ENCODE measurements at places on chromosomes 7 and 10.

- no peak for DNase-seq
Measured at GRCh38 chr7:109094-109493, 83.3 kb upstream of the FAM20C start.

DNA sequence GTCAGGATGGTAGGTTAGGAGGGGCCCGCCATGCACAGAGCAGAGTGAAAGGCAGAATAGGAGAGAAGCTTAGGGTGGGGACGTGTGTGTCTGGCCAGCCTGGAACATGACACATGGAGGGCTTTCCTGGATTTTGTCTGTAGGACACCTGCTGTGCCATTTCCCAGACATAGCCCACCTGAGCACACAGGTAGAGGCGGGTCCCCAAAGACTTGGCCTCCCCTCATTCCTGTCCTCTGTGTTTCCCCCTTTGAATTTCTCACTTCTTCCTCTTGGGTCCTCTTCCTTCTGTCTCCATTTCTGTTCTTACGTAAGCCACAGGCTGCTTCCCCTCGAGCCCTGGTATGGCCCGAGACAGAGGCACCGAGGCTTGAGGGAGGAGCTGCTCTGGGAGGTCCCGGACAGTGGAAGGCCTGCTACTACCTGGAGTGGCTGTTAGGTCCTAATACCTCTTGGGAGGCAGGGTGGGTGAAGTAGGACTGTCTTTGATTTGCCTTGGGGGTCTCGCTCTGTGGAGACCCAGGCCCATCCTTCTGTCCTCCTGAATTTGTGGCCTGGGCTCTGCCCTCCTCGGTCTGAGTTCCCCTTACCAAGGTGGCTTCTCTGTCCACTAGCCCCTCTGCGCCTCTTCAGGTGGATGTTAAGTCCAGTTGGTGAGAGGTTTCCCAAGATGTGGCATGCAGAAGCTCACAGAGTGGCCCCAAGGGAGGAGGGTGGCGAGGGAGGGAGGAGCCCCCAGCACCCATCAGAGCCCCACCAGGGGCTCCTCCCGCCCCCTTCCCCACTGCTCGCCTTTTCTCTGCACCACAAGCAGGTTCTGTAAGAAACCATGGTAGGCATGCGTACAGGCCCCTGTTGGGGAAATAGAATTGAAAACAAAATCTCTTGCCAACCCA, 5.5 kb downstream of the ZNF775 start:
- no peak for DNase-seq

DNA sequence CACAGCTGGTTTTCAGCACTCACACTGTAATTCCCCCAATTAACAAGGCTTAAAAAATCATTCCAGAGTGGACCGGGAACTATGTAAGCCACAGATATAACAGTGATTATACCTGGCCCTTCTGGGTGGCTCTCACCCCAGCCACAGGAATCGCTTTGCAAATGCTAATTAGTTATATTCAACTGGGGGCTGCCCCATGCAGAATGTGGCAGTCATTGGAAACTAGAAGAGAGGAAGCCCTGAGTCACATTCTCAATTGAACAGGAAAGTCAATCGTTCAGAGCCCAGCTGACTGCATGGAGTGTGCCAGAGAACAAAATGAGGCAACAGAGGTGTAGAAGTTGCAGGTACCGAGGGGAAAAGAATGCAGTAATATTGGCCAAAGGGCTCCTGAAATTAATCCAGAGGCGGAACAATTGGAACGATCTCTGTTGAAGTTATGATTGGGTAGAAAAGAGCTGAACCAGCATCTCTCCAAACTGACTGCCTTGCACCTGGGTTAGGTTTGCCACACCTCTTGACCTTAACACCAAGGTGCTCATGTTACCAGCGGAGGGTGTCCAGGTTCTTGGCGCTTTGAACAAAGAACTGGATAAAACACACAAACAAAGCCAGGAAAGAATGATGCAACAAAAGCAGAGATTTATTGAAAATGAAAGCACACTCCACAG, 909.7 kb upstream of the AUTS2 start:
- peak; percentile 73 for DNase-seq

DNA sequence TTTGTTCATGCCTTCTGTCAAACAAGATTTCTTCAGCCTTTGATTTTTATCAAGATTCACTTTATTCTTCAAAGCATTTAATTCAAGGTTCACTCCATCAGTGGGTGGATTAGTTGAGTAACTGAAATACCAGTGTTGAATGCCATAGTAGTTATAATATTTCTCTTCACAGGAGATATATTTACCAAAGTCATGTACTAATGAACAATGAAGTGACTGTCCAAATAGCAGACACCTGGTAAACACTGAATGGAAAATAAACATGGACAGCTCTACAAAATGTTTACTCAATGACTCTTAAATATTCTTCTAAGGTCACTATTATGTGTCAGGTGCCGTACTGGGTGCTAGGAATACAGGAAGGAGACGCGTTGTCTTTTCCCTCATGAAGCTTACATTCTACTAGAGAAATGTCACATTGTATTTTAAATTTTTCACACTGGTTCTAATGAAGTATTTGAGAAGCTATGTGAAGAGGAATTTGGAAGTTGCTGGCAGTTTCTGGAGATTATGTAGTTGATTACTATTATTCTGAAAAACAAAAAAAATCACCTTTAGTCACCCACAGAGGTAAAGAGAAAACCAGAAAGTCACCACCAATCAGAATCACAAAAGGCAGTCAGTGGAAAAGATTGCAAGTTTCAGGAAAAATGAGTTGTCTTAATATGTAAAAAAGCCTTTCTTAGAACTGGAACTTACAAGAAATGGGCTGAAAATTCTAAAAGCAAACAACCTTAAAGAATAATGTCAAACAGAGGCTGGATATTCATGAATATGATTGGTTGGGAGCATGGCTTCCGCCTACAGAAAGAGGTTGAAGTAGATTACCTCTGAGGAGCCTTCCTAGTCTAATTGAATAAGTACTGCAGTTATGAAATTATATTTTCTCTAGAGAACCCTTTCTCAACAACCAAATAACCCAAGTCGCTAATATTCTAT, 84.5 kb downstream of the RTKN2 start:
- DNase-seq = no peak

Data from NCI-H82 (cell line).